ENCODE measurements at places on chromosomes 4 and X.
A peak's percentile ranks its signal among the peaks of the same experiment; 100 is the strongest.

DNA sequence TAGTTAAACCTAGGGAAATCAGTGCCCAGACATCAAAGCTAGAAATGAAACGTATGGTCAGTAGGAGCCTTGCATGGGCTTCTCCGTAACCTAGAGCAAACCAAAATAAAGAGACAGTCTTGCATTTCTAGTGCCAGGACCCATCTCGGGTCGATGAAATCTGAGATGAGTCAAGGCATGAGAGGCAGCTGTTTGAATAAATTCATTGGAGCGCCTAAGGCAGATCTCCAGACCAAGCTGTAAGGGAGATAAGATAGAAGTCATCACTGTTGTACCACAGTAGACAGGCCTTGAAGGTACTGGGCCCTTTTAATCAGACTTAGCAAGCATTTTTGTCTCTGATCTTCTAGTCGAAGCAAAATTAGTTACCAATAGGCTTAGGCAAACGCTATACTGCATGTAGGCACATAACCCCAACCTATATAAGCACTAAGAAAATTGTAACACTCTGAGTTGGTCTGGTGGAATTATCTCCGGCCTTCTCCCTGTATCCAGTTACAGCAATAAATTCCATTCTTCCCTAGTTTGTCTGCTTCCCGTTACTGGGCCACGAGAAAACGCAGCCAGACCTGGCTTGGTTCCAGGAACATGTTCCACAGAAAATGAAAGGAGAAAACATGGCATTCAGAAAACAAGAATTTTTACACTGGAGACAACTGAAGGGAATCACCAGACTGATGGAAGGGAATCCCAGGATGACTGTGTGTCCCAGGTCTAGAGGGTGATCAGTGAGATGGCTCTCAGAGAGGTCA, 21.1 kb upstream of the PAPSS1 start:
- no peak for DNase-seq

GRCh38 chr4:1903035-1903434, 31.8 kb downstream of the NSD2 start:
- no peak for DNase-seq

DNA sequence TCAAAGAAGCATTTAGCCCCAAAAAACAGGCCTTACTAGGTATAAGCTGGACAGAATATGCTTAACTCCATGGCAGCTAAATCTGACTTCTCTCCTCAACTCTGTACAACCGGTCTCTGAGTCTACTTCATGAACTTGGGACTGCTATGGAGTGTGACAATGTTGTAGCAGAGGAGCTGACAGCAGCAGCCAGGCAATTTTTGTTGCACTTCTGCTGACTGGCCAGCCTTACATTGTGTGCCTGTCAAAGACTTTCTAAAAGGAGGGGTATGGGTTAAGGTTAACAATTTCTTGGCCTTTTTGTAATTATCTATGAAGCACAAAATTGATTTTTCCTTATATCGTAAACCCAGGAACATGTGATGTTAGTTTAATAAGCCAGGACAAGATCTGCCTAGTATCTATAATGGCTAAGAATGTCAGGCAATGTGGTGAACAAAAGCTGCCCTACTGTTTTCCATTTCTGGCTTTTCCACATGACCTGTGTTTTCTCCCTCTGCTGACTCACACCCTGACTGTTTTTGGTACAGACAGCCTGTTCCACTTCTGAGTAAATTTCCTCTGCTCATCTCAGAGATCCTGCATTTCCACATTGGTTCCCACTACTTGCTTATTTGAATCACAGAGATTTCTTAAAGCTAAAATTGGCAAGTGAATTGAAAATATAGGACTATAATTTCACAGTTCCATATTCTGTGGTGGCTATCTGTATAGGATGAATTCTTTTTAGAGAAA, 9.3 kb downstream of the NOX1 start:
- DNase-seq = no peak

DNA sequence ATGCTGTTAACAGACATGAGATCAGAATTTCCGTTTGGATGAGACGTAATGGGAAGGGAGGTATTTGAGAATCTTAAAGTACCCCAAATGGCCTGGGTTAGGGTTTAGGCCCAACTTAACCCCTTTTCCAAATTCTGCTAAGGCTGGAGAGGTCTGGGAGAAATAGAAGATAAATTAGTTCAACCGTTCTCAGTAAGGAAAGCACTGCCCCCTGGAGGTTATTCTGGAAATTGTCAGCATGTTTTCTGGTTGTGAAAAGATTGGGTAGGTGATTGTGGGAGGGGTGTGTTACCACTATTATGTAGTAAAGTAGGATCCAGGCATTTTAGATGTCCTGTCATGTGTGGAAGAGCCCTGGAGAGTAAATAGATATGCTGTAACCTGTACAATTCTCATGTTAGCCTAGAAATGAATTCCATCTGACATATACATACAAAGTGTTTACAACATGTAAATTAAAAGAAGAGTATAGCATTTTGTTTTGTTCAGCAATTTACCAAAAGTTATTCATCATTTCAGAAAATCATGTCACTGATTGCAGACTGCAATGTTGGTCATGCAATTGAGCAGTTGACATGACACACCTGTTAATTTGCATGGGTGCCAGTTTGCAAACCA, 26.8 kb upstream of the GRXCR1 start:
- peak; percentile 36 for DNase-seq

DNA sequence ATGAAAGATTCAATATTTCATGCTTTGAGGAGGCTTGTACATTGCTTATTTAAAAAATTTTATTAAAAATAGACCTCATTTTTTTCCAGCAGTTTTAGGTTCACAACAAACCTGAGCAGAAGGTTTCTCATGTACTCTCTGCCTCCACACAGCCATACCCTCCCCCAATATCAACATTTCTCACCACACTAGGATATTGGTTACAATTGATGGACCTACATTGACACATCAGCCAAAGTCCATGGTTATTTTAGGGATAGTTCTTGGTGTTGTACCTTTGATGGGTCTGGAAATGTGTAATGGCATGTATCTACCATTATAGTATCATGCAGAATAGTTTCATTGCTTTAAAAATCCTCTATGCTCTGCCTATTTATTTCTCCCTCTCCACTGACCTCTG, 611.0 kb downstream of the KCTD8 start:
- no peak for DNase-seq

All from activated CD4-positive, alpha-beta T cell treated with anti-CD3 and anti-CD28 coated beads, Interleukin-2, amount 50 U/mL, for 48 hours (primary cell).